ENCODE measurements at places on chromosomes 2 and 18.

- no peaks in the 10 kb centered on the region for H3K4me1 ChIP-seq
- H3K36me3 ChIP-seq, result no peaks in the 10 kb centered on the region
- no peak overlapping the region for H3K27ac ChIP-seq
- DNase-seq, result no peak
- no peak overlapping the region for H3K4me3 ChIP-seq
- H3K27me3 ChIP-seq, result no peaks in the 10 kb centered on the region
Measured at GRCh38 chr2:16506366-16506765, 159.3 kb downstream of the CYRIA start.

DNA sequence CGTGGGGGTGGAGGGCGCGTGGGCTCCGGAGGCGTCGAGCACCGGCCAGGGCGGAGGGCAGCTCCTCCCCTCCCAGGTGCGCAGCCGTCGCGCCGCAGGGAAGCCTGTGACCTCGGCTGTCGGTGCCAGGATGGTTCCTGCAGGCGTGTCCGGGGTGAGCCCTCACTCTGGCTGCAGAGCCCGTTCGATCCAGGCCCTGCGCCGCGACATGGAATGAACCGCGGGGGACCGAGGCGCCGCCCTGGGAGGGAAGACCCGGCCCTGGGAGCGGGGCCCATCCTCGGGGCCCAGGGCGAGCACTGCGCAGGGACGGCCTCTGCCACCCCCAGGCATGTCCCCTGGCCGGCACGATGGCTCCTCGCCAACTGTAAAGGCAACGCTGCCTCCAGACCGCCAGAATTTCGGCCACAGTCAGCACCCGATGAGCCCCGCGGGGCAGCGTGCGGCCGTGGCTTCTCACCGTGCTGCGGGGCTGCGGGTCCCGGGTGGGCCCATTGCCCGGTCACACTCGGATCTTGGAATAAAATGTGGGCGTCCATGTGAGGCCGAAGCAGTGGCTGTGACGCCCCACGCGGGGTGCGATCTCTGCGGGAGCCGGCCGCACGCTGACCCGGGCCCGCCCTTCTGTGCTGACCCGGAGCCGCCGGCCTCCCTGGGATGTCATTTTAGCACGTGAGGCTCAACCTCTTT lies 26.6 kb downstream of the SALL3 start:
- no peaks in the 10 kb centered on the region for H3K27me3 ChIP-seq
- H3K27ac ChIP-seq, result no peak overlapping the region
- H3K36me3 ChIP-seq, result no peaks in the 10 kb centered on the region
- no peaks in the 10 kb centered on the region for H3K4me1 ChIP-seq
- no peak for DNase-seq
- H3K4me3 ChIP-seq, result no peak overlapping the region

- no peak overlapping the region for H3K27ac ChIP-seq
- no peak for DNase-seq
- H3K4me3 ChIP-seq, result no peak overlapping the region
- H3K36me3 ChIP-seq, result no peaks in the 10 kb centered on the region
- peaks cover 12% of the 10 kb centered on the region for H3K4me1 ChIP-seq
- no peaks in the 10 kb centered on the region for H3K27me3 ChIP-seq
Measured at GRCh38 chr2:157428500-157429175, 15.3 kb downstream of the CYTIP start.

DNA sequence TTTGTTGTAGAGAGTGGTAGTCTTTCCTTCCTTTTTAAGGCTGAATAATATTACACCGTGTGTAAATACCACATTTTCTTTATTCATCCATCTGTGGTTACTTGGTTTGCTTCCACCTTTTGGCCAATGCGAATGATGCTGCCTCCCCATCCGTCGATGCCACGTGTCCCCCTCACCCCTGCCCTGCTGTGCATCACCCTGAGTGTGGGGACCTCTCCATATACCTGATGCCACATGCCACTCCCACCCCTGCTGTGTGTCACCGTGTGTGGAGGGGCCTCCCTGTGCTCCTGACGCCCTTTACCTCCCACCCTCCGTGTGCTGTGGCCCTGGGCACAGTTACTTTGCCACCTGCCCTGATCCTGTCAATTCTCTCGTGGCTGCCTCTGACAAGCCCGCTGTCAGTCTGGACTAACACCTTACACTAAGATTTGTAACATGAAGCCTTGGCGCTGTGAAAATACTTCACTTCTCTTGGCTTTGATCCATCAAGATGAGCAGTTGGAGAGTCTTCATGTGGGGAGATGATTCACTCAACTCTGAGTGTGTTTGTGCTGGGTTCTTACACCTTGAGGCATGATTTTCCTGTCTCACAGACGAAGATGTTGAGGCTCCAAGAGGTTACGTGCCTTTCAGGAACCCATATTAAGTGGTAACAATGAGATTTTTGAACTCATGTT lies 234.0 kb downstream of the ZNF407 start:
- no peaks in the 10 kb centered on the region for H3K4me1 ChIP-seq
- no peaks in the 10 kb centered on the region for H3K36me3 ChIP-seq
- no peak overlapping the region for H3K4me3 ChIP-seq
- H3K27me3 ChIP-seq, result no peaks in the 10 kb centered on the region
- DNase-seq, result no peak
- H3K27ac ChIP-seq, result no peak overlapping the region

- no peak for DNase-seq
- H3K36me3 ChIP-seq, result no peaks in the 10 kb centered on the region
- H3K27ac ChIP-seq, result no peak overlapping the region
- no peak overlapping the region for H3K4me3 ChIP-seq
Measured at GRCh38 chr18:45651275-45651674, 36.0 kb downstream of the SLC14A2 start.

- no peak overlapping the region for H3K4me3 ChIP-seq
- H3K27me3 ChIP-seq, result no peaks in the 10 kb centered on the region
- no peaks in the 10 kb centered on the region for H3K36me3 ChIP-seq
- no peak for DNase-seq
Measured at GRCh38 chr2:94890234-94890633, 19.0 kb downstream of the TEKT4 start.

DNA sequence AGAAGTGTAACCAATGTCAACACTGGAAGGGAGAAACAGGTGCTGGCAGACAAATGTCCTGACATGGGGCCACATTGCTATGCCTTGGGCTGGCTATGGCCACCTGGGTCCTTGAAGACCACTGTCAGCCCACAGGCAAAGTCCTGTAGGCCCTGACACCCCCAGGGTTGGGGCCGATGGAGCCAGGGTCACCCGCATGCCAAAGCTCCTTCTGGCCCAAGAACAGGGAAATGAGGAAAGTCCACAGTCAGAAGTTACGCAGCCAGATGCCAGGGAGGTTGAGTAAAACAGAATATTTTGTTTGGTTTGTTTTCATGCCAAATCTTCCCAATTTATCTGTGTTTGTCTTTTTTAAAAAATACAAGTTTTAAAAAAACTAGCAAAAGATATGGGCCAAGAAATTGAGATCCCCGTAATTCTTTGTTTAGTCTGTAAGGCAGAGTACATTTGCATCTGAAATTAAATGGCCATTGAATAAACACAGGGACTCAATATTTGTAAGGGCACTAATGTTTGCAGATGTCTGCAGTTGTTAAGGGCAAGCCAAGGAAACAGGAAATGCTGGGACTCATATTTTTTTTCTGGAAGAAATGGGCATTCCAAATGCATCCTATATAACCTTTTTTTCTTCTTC lies 186.4 kb downstream of the FAM210A start:
- peaks cover 19% of the 10 kb centered on the region for H3K4me1 ChIP-seq
- H3K27ac ChIP-seq, result peak overlapping the region; percentile 56
- H3K27me3 ChIP-seq, result no peaks in the 10 kb centered on the region
- peak overlapping the region; percentile 4 for H3K4me3 ChIP-seq
- H3K36me3 ChIP-seq, result no peaks in the 10 kb centered on the region

DNA sequence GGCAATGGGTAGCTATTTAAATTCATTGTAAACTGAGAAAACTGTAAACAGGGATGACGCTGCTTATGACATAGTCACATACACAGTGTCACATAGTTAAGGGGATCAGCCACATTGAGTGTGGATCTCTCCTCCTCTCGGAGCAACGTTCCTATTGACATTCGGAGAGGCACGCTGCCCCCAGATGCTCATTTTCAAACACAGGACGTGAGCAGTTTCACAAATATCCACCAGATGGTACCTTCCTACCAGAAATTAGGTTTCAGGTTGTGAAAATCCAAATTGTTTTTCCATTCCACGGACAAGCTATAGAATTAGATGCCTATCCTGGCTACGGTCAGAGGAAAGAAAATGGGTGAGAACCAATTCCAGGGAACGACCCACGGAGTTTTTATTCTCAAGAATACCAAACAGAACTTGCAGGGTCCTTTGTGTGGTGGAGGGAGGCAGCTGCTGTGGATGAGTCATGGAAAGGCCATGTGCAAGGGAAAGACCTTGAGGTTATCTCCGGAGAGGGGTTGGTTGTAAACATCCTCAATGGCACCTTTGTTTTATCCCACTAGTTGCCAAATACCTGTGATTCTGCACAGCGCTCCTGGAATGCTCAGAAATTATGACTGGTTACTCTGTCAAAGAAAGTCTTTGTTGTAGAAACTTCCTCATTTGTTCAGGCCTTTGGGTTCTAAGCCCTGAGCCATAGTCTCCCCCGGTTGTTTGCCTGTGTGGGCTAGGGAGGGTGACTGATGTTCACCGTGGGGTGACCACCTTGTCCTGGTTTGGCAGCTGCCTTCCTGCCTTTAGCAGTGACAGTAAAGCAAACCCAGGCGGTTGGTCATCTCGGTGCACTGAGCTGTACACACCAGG lies 88.0 kb downstream of the ACTR3 start:
- DNase-seq, result no peak
- no peaks in the 10 kb centered on the region for H3K4me1 ChIP-seq
- no peak overlapping the region for H3K4me3 ChIP-seq
- H3K27ac ChIP-seq, result no peak overlapping the region
- H3K27me3 ChIP-seq, result no peaks in the 10 kb centered on the region

GRCh38 chr2:42372474-42373200 lies 11.6 kb upstream of the COX7A2L start:
- no peaks in the 10 kb centered on the region for H3K36me3 ChIP-seq
- no peak overlapping the region for H3K27ac ChIP-seq
- no peak overlapping the region for H3K4me3 ChIP-seq

GRCh38 chr18:45852631-45853030 lies 27.2 kb downstream of the SIGLEC15 start:
- no peaks in the 10 kb centered on the region for H3K4me1 ChIP-seq
- DNase-seq, result no peak
- H3K4me3 ChIP-seq, result no peak overlapping the region

DNA sequence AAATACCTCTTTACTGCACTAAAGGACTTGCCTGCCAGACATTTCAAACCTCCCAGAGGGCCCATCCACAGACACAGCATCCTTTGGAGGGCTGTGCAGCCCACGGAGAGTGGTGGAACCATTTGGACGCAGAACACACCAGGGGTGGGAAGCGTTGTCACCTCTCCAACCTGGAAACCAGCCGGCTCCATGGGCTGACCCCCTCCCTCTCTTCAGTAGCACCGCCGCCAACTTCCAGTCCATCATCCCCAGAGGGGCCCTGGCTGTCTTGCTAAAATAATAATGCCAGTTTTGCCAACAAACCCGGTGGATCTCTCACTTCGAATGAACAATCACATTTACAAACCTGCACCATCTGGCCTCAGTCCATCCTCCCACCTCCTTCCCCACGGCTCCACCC lies 203.9 kb downstream of the FBXO15 start:
- H3K4me3 ChIP-seq, result no peak overlapping the region
- H3K36me3 ChIP-seq, result no peaks in the 10 kb centered on the region
- H3K27me3 ChIP-seq, result no peaks in the 10 kb centered on the region
- no peak overlapping the region for H3K27ac ChIP-seq
- H3K4me1 ChIP-seq, result peaks cover 3% of the 10 kb centered on the region

GRCh38 chr2:198073253-198073652 lies 268.9 kb downstream of the PLCL1 start:
- no peak overlapping the region for H3K27ac ChIP-seq
- no peaks in the 10 kb centered on the region for H3K27me3 ChIP-seq
- no peaks in the 10 kb centered on the region for H3K4me1 ChIP-seq
- no peak for DNase-seq
- H3K36me3 ChIP-seq, result no peaks in the 10 kb centered on the region
- H3K4me3 ChIP-seq, result no peak overlapping the region

DNA sequence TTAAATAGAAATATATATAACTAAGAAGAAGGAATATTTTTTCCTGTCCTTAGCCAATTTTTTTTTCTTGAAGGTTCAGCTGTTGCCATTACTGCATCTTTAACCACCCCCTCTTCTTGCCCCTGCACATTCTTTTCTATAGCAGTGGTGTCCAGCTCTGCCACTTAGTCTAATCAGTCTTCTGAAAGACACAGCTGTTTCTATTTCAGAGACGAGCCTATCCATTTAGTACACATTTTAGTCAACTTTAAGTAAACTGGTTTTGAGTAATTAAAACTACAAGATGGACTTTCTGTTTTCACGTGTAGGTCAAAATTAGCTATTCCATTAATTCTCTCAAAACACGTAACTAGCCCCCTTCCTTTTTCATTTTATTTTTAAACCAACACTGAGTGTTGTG lies 21.0 kb downstream of the SPOPL start:
- peaks cover 28% of the 10 kb centered on the region for H3K4me1 ChIP-seq
- DNase-seq, result no peak
- no peak overlapping the region for H3K27ac ChIP-seq

- no peak overlapping the region for H3K27ac ChIP-seq
- H3K4me1 ChIP-seq, result peaks cover 6% of the 10 kb centered on the region
- no peak overlapping the region for H3K4me3 ChIP-seq
- H3K36me3 ChIP-seq, result no peaks in the 10 kb centered on the region
- DNase-seq, result no peak
Measured at GRCh38 chr2:102340778-102341177, 14.8 kb upstream of the IL18R1 start.

DNA sequence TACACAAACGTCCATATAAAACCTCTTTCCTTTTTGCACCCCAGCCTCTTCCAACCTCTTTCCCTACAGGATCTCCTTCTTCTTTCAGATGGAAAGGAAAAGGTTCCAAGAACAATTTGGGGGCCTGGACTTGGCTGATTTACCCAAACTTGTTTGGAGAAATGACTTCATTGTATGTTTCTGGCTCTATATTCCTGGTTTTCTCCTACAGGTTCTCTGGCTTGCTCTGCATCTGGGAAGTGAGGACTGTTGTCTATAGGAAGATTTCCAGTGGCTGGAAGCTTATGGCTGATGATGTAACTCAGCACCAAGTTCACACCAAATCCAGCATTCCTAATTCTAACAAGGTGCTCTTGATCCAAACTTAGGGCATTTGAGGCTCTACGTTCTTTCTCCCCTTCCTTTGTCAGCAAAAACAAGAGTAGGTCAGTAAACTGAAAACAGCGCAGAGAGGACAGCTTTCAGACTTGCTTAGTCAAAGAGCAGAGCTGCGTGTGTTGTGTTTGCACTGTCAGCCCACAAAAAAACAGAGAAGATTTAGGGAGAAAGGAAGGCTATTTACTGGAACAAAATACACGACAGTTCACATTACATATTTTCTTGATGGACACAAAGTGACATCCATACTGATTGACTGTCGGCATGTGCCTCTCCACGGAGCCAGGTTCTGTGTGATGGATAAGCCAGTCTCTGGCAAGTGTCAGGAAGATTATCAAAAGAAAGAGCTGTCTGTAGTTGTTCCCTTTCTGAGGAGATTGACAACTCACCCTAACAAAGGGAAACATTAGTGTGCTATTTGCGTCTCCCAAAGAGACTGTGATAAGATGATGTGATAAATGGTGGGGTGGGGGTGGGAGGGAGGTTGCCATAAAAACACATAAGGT lies 39.7 kb downstream of the CDCA7 start:
- no peaks in the 10 kb centered on the region for H3K4me1 ChIP-seq
- DNase-seq, result no peak
- no peaks in the 10 kb centered on the region for H3K36me3 ChIP-seq
- no peak overlapping the region for H3K4me3 ChIP-seq
- H3K27me3 ChIP-seq, result no peaks in the 10 kb centered on the region
- H3K27ac ChIP-seq, result no peak overlapping the region

Data from thoracic aorta (tissue), 2 donors.